ENCODE measurements at places on chromosomes 7 and 10. TPM values are rescaled to one million over a fixed set of nuclear protein-coding genes. Genes with fewer than 3 reads are reported as not detected.

TMEM225B gene
- total RNA-seq = 1.4 TPM

VIPR2 gene
- not detected for total RNA-seq

ZCWPW1 gene
- 5.1 TPM for total RNA-seq

LEP gene
- total RNA-seq = not detected

DNA sequence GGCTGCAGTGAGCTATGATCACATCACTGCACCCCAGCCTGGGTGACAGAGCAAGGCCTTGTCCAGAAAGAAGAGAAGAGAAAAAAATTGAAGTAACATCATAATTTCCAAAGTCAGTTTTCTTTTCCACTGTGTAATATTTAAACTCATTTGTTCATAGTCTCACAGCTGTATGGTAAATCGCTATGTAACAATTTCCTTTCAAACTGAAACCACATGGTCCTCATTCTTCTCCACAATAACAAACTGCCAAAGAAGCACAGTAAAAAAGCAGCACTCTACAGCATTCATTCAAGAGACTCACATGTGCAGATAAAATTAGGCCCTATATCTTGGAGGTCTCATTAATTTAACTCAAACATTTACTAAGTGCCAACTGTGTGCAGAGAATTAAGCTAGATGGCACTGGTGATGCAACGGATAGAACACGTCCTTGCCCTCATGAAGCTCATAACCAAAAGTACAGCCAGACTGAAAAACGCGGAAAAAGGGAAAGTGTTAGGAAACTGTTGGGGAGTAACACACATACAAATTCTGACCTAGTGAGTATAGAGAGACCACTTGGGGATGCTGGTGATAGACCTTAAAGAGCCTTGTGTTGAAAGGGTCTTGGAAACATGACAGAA lies 174.0 kb upstream of the KCTD7 start:
- no peak overlapping the region for H3K4me3 ChIP-seq
- H3K4me1 ChIP-seq = peaks cover 10% of the 10 kb centered on the region
- peaks cover 11% of the 10 kb centered on the region for H3K36me3 ChIP-seq
- no peaks in the 10 kb centered on the region for H3K27me3 ChIP-seq
- no peak for DNase-seq

DNA sequence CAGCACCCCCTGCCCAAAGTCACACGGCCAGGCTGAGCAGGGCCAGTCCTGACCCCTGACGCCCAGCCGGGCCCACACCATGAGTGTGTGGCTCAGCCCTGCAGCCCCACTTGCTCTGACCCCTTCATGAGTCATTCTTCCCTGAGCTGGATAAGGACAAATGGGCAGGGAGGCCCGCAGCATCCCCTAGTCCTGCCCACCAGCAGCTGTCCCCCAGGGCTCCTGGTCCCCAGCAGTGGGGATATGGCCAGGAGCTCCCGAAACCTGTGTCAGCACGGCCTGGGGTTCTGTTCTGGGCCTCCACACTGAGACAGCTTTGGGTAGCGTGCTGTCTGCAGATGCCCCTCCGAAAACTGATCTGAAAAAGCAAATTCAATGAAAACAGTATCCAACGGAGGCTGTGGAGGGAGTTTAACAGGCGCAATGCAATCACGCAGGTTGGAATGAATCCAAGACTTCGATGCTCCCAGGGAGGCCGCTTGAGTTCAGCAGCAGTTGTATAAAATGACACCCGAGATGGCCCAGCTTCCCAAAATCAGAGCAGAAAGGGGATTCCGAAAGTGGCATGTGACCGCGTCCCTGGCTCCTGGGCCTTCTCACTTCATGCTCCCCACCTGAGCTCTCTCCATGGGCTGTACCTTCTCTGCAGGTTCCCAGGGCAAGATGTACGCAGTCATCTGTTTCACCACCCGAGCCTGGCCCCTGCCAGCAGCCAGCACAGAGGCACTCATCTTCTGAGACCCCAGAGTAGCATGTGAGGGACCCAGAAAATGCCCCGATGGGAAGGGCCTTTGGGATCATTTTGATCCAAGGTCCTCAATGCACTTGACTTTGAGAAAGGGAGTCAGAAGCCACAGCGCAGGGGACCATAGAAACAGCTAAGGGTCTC lies 214.1 kb downstream of the USP6NL start:
- H3K36me3 ChIP-seq = peaks cover 2% of the 10 kb centered on the region
- H3K27me3 ChIP-seq = no peaks in the 10 kb centered on the region
- H3K4me1 ChIP-seq = peaks cover 49% of the 10 kb centered on the region
- H3K27ac ChIP-seq = no peak overlapping the region
- H3K4me3 ChIP-seq = no peak overlapping the region
- no peak for DNase-seq

- peaks cover 14% of the 10 kb centered on the region for H3K4me1 ChIP-seq
- peaks cover 5% of the 10 kb centered on the region for H3K36me3 ChIP-seq
- no peak overlapping the region for H3K27ac ChIP-seq
- no peaks in the 10 kb centered on the region for H3K27me3 ChIP-seq
- DNase-seq = no peak
- H3K4me3 ChIP-seq = no peak overlapping the region
Measured at GRCh38 chr10:122884166-122884565, 4.8 kb upstream of the FAM24B start.

DNA sequence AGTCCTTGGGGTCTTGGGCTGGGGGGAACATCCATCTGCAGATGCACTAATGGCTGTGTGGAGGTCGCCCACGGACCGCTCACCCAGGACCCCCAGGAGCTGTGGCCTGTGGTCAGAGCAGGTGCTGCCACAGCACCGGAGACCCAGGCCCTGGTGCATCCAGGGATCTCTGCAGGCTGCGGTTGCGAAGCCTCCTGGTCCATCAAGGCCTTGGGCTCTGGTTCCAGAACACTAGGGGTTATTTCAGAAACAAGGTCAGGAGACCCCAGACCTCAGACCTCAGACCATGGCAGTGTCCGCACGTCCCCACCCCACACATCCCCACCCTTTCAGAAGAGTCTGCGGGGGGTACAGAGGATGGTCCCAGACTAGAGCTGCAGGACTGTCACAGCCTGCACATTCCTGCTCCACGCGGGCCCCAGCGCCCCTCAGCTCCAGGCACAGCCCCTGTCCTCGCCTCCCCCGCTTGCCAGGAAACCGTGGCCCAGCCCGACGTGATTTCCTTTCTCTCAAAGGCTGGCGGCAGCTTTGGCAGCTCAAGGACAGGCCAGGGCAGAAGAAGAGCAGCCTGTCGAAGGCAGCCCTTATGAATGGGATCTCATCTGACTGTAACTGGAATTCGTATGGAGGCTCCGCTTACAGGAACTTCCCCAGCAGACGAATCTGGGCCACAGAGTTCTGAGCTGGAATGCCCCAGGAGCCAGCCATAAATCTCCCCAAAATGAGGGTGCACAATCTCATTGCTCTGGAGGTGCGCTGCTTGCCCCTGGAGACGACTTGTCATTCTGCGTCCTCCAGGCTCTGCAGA lies 136.2 kb upstream of the RET start:
- no peak overlapping the region for H3K27ac ChIP-seq
- DNase-seq = no peak
- peaks cover 3% of the 10 kb centered on the region for H3K4me1 ChIP-seq
- peaks cover 2% of the 10 kb centered on the region for H3K36me3 ChIP-seq
- H3K4me3 ChIP-seq = no peak overlapping the region

DNA sequence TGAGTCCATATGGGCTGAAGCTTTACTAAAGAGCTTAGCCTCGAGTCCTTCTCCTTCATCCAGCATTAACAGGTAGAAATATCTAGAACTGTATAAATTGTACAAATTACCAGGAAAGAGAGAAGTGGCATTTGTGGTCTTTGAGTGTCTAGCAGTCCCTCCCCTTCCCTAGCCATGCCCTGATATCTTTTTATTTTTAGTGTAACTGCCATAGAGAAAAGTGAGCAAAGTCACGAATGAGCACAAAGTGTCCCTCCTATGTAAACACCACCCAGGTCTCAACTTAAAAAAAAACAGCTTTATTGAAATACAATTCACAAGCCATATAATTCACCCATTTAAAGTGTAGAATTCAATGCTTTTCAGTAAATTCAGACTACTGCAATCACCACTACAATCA lies 339.0 kb upstream of the ZMIZ1 start:
- H3K4me1 ChIP-seq = no peaks in the 10 kb centered on the region
- no peak overlapping the region for H3K4me3 ChIP-seq
- no peak for DNase-seq
- no peak overlapping the region for H3K27ac ChIP-seq
- peaks cover 61% of the 10 kb centered on the region for H3K27me3 ChIP-seq

DNA sequence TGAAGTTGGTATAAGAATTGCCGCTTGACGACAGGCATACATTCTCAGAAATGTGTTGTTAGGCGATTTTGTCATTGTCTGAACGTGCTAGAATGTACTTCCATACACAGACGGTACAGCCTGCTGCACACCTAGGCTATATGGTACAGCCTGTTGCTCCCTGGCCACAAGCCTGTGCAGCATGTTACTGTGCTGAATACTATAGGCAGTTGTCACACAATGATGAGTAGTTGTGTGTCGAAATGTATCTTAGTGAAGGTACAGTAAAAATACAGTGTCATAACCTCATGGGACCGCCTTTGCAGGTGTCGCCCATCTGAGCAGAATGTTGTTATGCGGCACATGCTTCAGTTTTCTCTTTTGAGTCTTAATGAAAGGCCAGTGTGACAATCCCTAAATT lies 66.5 kb downstream of the SHH start:
- H3K27ac ChIP-seq = no peak overlapping the region
- no peak overlapping the region for H3K4me3 ChIP-seq
- H3K27me3 ChIP-seq = no peaks in the 10 kb centered on the region
- peaks cover 4% of the 10 kb centered on the region for H3K36me3 ChIP-seq
- DNase-seq = no peak
